Esophagus squamous epithelium (tissue), 5 donors: ENCODE measurements at places on chromosomes 11 and 22.

- no peak overlapping the region for H3K4me3 ChIP-seq
- no peaks in the 10 kb centered on the region for H3K36me3 ChIP-seq
- H3K27ac ChIP-seq: no peak overlapping the region
- no peak for DNase-seq
- H3K27me3 ChIP-seq: no peaks in the 10 kb centered on the region
Measured at GRCh38 chr11:65251476-65251875, 10.3 kb upstream of the POLA2 start.

- DNase-seq: no peak
- peaks cover 5% of the 10 kb centered on the region for H3K27me3 ChIP-seq
- no peaks in the 10 kb centered on the region for H3K36me3 ChIP-seq
- no peak overlapping the region for H3K4me3 ChIP-seq
- H3K4me1 ChIP-seq: no peaks in the 10 kb centered on the region
Measured at GRCh38 chr11:85875505-85875904, 20.3 kb downstream of the CCDC83 start.

DNA sequence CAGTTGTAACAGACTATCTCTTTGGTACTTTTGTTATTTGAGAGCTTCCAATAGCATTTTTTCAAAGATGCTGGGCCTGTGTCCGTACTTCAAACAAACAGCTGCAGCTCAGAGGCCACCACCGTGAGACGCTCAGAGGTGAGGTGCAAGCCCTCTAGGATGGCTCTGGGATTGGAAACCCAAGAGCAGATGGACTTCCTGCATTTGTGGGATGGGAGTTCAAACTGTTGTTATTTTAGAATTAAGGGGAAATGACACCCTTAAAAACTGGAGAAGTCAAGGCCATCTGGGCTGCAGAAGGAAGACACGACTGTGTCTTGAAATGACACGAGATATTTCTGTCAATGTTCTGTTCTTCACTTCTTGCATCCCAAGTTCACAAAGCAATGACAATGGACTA, 9.2 kb upstream of the IL10RA start:
- H3K4me3 ChIP-seq: no peak overlapping the region
- H3K36me3 ChIP-seq: no peaks in the 10 kb centered on the region
- no peak overlapping the region for H3K27ac ChIP-seq
- peaks cover 6% of the 10 kb centered on the region for H3K4me1 ChIP-seq
- no peak for DNase-seq

DNA sequence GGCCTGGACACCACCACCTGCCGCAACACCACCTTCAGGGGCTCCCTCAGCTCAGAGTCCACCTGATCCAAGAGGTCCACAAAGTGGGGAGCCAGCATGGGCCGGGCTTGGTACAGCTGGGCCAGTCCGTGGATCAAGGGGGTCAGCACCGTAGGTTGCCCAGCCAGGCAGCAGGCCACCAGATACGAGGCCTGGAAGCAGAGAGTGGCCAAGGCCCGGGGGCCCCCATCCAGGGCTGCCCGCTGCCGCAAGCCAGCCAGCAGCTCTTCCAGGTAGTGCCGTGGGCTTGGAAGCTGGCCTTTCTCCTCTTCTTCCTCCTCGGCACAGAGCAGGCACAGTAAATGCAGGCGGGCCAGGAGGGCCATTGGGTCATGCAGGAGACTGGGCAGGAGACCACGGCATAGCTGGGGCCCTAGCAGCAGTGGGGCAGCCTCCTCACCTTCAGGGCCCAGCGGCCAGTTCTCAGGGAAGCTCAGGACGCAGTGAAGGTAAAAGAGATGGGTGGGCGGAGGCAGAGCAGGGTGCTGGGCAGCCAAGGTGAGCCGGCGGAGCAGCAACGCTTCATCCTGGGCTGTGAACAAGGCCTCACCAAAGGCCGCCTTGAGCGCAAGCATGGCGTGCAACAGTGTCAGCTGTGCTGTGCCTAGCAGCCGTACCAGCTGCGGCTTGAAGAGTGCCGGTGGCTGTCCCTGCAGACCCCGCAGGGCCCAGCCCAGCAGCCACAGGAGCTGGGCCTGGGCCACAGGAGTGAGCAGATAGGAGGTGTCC, 1.7 kb downstream of the AP5B1 start:
- H3K27me3 ChIP-seq: no peaks in the 10 kb centered on the region
- peak overlapping the region; percentile 82 for H3K4me3 ChIP-seq
- H3K4me1 ChIP-seq: peaks cover 90% of the 10 kb centered on the region
- peaks cover 16% of the 10 kb centered on the region for H3K36me3 ChIP-seq

DNA sequence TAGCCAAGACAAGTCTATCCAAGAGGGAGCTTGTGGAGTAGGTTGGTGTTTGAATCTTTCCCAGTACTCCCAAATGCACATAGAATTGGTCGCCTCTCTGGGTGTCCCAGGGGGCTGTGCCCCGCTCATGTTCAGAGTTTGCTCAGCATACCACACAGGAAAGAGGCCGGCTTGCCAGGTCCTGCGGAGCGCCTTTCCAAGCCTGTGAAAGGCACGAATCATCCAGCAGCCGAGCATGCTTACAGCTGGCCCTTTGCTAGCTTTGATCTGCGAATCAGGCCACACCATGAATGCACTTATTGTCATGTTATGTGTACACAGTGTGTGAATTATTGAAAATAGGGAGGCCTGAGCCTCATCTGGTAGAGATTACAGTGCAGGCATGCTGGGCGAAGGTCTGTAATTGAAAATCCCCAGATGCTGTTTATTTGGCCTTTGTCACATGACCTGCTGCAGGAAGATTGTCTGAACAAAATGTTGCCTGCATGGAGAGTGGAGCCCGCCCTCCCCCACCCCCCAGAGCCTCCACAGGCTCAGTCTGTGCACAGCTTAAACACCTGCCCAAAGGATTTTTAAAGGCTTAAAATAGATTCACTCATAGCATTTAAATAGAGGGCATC, 163.3 kb upstream of the RASSF10 start:
- H3K4me3 ChIP-seq: no peak overlapping the region
- H3K27me3 ChIP-seq: no peaks in the 10 kb centered on the region
- H3K27ac ChIP-seq: peak overlapping the region; percentile 56
- no peak for DNase-seq

- H3K27me3 ChIP-seq: no peaks in the 10 kb centered on the region
- DNase-seq: no peak
Measured at GRCh38 chr22:19900707-19901436, 40.7 kb upstream of the COMT start.

DNA sequence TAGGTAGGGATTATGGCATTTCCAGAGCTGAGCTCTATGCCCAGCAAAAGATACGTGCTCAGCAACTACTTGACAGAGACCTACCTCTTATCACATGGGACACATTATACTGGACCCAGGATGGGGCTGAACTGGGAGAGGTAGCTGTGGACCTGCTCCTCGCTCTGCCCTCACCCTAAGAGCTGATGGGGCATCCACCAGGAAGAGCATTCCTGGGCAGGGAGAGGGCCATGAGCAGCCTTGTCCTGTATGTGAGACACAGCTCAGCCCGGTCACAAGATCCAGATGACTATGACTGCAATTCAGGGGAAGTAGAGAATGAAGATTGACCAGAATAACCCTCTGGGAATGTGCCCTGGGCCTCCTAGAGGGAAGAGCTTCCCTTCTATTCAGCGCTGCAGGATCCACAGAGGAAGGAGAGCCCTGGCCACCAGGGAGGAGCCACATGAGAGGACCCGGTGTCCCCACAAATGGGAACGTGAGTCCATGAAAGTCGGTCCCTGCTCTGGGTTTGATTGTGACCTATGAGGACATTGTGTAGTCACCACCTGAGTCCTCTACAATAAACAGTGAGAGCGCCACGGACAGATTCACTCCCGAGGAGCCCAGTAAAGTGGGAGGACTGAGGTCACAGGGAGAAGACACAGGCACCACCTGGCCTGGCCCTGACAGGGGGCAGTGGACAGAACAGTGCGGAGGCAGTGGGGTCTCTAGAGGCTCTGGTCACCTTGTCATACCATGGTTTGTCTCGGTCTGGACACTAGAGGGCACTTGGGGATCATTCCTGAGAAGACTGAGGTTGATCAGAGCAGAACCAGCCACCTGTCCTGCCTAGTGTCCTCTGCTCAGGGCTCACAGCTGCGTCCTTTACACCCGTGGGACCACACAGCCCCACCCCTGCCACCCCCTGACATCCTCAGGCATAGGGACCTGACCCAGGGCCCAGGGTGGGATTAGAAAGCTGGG, 99.5 kb downstream of the ZNF280B start:
- H3K27ac ChIP-seq: no peak overlapping the region
- H3K27me3 ChIP-seq: no peaks in the 10 kb centered on the region
- no peak for DNase-seq
- H3K4me1 ChIP-seq: no peaks in the 10 kb centered on the region
- H3K4me3 ChIP-seq: no peak overlapping the region

GRCh38 chr11:78651136-78651775, 76.6 kb upstream of the NARS2 start:
- no peak overlapping the region for H3K4me3 ChIP-seq
- DNase-seq: no peak
- H3K4me1 ChIP-seq: no peaks in the 10 kb centered on the region
- no peak overlapping the region for H3K27ac ChIP-seq

DNA sequence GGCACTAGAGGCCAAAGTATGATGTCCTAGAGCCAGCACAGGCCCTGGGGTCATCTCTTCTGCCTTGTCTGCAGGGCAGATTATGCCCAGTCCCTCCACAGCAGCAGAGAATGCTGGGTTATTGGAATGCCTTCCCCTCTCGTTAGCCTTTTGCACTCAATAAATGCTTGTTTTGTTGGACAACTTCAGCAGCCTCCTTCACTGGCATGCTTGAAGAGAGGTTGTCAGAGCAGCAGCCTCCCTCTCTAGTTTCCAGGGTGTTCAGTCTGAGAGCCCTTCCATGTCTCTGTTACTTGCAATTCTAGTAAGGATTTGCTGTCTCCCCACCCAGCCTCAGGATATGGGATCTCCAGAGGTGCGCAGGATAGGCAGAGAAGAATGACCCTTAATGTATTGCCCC, 82.9 kb downstream of the PKNOX2 start:
- no peak overlapping the region for H3K4me3 ChIP-seq
- H3K4me1 ChIP-seq: peaks cover 5% of the 10 kb centered on the region
- DNase-seq: no peak
- no peaks in the 10 kb centered on the region for H3K27me3 ChIP-seq
- H3K27ac ChIP-seq: no peak overlapping the region
- no peaks in the 10 kb centered on the region for H3K36me3 ChIP-seq

DNA sequence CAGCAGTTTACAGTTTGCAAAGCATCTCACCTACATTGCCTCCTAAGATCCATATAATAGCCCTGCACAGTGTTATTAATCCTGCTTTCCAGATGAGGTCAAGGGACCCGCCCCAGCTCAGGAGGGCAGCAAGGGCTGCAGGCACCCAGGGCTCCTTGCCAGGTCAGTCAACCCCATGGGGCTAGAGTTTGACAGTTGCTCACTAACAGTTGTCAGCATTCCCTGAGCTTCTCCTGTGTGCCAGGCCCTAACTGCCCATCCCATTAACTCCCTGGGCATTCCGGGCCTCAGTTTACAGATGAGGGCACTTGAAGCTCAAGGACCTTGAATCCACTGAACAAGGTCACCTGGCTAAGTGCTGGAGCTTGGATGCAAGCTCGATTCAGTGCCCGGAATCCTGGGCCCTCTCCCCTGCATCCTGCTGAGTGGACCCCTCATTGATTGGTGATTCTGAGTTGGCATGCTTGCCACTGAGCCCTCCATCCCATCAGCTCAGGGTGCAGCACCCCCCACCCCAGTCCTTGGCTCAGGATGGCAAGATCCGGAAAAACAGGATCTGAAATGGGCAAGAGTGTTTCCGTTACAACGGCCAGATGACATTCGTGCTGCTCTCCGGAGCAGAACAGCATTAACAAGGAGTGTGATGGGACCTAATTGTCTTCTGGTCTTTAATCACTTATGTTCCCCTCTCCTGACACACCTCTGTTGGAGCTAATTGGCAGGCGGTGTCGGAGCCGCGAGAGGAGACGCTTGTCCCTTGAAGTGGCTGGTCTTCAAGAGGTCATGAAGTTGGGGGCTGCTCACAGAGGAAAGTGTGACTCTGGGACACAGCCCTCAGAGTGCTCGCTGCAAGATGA, 87.4 kb upstream of the SHISAL1 start:
- H3K36me3 ChIP-seq: no peaks in the 10 kb centered on the region
- H3K27ac ChIP-seq: no peak overlapping the region
- no peaks in the 10 kb centered on the region for H3K4me1 ChIP-seq
- H3K27me3 ChIP-seq: no peaks in the 10 kb centered on the region

DNA sequence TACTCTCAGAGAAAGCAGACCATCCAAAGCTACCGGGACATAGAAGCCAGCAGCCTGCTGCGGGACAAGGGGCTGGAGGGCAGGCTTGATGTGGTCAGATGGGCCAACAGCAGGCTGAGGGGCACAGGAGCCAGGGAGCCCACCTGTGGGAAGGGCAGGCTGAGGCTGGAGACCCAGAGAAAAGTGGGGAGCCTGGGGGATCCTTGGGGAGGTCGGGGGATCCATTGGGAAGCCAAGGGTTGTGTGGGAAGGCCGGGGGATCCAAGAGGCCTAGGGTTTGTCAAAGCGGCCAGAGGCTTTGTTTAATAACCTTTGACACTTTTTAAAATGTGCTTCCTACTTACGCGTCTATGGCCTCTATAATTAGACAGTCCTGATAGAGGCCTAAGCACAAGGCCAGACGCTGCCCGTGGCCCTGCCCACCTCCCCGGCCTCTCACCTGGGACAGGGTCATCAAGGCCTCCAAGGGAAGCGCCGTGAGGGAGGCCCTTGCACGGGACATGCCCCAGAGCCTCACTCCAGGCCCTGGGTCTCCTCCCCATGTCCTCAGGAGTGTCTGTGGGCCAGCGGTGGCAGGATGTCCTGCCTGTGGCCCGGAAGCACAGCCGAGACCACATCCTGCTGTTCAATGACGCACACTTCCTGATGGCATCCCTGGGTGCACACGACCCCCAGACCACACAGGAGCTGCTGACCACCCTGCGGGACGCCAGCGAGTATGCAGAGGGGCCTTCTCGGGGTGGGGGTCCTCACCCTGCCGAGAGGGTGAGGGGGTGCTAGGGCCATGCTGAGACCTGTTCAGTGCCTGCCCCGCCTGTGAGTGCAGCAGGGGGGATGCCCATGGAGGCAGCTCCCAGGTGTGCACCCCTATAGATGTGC, 8.6 kb upstream of the GTSE1 start:
- peak; percentile 36 for DNase-seq
- H3K36me3 ChIP-seq: peaks cover 98% of the 10 kb centered on the region
- H3K4me1 ChIP-seq: peaks cover 18% of the 10 kb centered on the region
- H3K27ac ChIP-seq: no peak overlapping the region
- H3K4me3 ChIP-seq: peak overlapping the region; percentile 18

GRCh38 chr11:6927030-6927617, 898 bp downstream of the ZNF215 start:
- H3K27ac ChIP-seq: peak overlapping the region; percentile 53
- H3K36me3 ChIP-seq: no peaks in the 10 kb centered on the region
- H3K4me3 ChIP-seq: peak overlapping the region; percentile 48
- H3K4me1 ChIP-seq: no peaks in the 10 kb centered on the region
- H3K27me3 ChIP-seq: peaks cover 11% of the 10 kb centered on the region
- no peak for DNase-seq

GRCh38 chr11:44917741-44918140, 32.9 kb downstream of the TP53I11 start:
- DNase-seq: no peak
- H3K36me3 ChIP-seq: no peaks in the 10 kb centered on the region
- H3K4me1 ChIP-seq: no peaks in the 10 kb centered on the region

DNA sequence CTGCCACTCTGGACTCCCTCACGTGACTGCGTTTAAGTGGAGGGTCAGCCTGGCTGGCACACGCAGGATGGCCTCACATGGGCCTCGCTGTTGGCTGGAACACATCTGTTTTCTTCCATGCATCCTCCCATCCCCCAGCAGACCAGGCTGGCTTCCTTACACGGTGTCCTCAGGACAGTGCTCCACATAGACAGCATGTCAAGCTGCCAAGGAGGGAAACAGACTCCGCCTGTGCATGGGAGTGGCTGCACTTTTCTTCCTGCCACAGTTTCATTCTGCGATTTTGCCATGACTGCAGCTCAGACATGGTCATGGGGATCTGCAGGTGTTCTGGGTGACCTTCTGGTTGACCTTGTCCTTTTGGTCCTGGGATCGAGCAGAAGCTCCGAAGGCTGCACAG, 344.2 kb downstream of the SHANK2 start:
- DNase-seq: no peak
- H3K36me3 ChIP-seq: no peaks in the 10 kb centered on the region
- H3K27ac ChIP-seq: no peak overlapping the region
